ENCODE measurements at places on chromosomes 7 and 10.

DNA sequence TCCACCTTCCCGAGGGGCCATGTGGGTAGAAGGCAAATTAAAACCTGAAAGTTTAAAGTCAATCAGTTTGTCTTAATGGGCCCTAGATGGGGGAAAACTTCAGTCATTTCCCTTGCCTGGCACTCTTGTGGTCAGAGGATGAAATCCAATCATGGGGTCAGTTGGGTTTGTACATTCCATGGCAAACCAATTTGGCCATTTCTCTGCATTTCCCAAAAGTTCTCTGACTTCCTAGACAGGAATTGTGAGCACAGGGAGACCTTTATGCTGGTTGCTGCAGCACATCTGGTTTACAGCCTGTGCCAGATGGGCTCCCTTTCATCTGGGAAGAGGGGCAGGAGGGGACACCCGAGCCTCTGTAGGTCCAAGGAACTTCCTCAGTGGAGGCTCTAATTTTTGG, 113.0 kb downstream of the CYP26A1 start:
- no peak for DNase-seq

DNA sequence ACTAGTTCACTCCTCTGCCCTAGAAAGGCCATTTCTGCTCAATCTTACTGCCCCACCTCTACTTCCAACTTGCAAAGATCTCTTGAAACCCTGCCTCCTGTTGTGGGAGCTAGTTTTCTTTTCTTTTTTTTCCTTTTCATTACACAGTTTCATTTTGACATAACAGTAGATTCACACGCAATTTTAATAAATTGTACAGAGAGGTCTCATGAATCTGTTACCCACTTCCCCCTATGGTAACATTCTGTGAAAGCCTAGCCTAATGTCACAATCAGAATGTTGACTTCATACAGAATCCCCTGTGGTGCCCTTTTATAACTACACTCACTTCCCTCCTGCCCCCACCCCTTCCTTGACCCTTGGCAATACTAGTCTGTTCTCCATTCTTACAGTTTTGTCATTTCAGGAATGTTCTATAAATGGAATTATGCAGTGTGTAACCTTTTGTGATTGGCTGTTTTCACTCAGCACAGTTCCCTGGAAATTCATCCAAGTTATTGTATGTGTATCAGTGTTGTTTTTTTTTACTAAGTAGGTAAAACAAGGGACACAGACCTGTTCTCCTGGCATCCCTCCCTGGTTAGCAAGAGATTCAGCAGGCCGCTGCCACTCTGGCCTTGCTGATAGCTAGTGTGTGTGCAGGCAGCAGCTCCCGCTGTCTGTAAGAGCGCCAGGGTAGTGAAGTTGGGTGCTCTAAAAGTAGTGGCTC, 21.5 kb downstream of the CHST3 start:
- DNase-seq = no peak

DNA sequence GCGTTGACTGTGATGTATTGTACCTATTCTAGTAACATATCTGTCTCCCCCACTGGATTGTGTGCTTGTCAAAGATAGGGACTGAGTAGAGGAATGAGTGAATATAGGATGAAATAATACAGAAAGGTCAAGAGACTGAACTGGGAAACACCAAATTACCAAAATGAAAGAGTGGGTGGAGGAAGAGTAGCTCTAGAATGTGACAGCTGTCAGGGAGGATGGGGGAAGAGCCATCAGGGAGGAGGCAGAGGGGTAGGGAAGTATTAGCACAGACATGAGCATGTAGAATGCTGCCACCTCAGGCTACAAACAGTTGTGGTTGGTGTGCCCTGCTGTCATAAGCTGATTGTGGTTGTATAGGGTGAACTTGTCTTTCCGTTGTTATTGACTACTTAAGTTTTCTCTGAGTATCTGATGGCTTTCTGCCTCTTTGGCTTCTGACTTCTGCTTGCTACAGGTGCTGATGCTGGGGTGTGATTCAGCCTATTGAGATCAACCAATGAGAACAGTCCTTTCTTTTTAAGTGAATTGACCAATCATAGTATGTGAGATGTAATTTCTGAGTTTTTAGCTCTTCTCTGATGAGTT, 5.6 kb downstream of the CCSER2 start:
- DNase-seq = no peak

DNA sequence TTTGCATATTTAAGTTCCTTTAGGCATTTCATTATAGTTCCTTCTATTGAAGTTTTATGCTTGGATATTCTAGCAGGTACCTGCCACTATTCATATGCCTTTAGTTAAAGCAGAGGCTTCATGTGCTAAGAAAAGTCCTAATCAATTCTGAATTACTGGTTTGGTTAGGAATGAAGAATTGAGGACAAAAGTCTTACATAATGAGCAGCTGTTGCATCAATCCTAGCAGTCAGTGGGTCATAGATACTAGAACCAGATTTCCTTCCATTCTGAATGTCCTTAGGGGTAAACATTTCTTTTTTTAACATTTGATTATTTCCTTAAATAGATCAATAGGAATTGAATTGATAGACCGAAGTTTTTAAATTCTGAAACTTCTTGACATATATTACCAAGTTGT, 59.2 kb downstream of the CDK13 start:
- no peak for DNase-seq

All from astrocyte of the cerebellum (primary cell).